ENCODE measurements at places on chromosomes 16 and 17.

DNA sequence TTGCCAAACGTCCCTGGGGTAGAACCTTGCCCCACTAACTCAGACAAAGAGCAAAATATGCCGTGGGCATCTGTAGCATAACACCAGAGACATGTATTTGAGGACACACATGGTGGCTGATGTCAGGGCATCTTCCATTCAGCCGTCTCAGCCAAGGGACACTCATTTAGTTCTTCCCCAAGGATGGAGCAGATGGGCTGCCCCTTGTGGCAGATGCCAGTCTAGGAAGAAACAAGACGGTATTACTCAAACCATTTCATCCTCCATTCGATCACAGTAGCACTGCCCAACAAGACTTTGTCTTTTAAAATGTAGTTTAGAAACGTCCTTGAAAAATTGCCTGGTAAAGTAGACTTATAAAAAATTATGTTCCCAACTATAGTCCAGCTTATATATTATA is 937.6 kb upstream of the EEF2KMT start:
- DNase-seq = no peak

DNA sequence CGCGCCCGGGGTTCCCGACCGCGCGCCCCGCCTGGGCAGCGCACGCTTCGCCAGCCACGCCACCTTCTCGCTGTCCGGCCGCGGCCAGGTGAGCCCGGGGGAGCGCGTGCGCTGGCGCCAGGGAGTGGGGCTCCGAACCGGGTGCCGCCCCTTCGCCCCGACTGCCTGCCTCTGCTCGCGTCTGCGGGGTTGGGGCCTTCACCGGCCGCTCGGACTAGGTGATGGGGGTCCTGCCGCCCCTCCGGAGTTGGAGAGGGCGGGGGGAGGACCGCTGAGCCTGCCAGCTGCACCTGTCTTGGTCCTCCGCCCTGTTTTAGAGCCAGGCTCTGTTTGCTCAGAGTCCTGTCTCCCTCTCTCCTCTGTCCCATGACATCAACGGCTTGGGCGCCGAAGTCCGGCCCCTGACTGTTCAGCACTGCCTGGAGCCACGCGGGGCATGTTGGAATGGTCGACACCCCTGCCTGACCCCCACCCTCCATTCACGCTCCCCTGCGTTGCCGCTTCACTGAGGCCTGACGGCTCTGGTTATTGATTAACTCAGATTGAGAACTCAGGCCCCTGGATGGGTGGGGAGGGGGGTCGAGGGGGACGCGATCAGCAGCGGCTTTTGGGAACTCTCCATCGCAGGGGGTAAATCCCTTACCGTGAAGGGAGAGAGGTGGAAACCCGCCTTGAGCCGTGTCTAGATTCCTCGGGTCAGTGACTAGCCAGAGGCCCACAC is 748 bp downstream of the SMTNL2 start:
- DNase-seq = no peak

DNA sequence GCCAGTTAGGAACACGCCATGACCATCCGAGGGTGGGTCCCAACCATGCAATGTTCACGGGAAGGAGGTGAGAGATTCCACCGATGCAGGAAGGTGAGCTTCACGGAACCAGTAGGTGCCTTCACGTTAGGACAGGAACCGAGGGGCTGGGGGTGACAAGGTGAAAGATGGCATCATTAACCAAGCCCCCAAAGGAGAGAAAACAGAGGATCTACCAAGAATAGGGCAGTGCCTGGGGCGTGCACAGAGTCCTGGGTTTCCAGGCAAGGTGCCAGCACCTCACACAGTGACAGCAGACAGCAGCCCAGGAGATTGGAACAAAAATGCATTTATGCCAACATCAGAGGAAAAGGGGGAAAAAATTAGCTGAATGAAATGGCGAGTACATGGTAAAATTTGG is 137.9 kb downstream of the GSG1L start:
- DNase-seq = no peak

DNA sequence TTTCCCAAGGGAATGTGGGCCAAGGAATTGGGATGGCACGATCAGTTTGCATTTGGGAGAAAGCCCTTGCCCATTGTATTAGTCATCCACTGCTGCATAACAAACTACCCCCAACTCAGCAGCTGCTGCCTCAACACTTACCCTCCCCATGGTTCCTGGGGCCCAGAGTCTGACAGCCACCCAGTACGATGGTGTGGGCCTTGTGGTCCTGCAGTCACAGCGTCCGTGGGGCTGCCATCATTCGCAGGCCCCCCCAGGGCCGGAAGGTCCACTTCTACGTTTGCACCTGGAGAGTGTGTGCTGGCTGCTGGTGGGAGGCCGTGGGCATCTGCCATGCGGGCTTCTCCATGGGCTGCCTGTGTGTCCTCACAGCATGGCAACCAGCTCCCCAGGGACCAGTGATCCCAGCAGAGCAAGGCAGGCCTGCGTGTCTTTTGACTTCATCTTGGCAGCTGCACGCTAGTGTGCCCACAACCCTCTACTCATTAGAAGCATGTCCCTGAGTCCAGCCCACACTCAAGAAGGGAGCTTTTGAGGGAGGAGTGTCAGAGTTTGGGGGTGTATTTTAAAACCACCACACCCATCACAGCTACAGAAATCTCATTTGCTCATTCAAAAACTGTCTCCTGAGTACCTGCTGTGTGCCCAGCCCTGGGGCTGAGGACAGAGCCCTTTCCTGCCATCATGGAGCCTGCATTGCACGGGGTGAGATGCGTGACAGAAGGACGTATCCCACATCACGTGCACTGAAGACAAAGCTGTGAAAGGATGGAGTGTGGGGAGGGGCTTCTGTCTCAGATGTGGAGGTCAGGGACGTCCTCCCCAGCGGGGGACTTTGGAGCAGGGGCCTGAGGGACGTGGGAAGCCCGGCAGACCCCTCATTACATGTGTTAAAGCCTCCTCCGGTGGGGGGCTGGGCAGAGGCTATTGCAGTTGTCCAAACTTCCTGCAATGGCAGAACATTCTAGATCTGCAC is 185.0 kb upstream of the ZNF469 start:
- DNase-seq = no peak

DNA sequence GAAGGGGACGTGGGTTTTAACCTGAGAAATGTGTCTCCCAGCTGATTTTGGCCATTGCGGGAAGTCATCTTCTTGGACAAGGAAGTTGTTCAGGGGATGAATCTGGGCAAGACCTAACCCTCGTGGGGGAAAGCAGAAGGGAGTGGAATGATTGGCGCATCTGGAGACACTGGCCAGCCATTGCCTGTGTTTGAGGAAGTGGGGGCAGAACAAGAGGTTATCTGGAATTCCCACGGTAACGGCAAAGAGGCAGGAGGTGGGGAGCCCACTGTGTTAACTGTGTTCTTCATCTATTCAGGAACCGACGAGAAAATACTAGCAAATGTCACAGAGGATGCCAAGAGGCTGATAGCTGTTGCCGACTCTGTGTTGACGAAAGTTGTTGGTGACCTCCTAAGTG is 66.9 kb downstream of the RNF213 start:
- no peak for DNase-seq

Measured in activated T-helper 1 cell treated with Interleukin-2 at 50 U/mL for 16 hours (primary cell).